Lung (tissue), 17 donors: ENCODE measurements at places on chromosomes 5 and 9. TPM values are rescaled to one million over a fixed set of nuclear protein-coding genes. Genes with fewer than 3 reads are reported as not detected.

- DNase-seq = no peak
- no peaks in the 10 kb centered on the region for H3K27me3 ChIP-seq
- H3K4me1 ChIP-seq = peaks cover 8% of the 10 kb centered on the region
- H3K36me3 ChIP-seq = no peaks in the 10 kb centered on the region
Observed at GRCh38 chr5:134246771-134247427, 21.0 kb upstream of the PPP2CA start.

DNA sequence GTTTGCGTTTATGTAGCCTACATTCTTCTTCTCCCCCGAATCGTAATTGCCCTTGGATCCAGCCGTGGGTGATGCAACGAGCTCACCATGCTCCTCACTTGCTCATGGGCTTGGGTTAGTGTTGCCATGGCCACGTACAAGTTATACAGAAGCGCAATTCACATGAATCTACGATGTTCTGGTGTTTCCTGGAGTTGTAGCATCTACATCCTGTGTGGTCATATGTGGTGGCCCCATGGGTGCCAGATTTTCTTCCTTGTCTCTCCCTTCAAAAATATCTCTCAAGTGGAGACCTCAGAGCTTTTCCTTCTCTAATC is 115.3 kb downstream of the TLE4 start:
- peaks cover 2% of the 10 kb centered on the region for H3K36me3 ChIP-seq
- no peak for DNase-seq
- H3K4me3 ChIP-seq = no peak overlapping the region
- no peaks in the 10 kb centered on the region for H3K4me1 ChIP-seq

DNA sequence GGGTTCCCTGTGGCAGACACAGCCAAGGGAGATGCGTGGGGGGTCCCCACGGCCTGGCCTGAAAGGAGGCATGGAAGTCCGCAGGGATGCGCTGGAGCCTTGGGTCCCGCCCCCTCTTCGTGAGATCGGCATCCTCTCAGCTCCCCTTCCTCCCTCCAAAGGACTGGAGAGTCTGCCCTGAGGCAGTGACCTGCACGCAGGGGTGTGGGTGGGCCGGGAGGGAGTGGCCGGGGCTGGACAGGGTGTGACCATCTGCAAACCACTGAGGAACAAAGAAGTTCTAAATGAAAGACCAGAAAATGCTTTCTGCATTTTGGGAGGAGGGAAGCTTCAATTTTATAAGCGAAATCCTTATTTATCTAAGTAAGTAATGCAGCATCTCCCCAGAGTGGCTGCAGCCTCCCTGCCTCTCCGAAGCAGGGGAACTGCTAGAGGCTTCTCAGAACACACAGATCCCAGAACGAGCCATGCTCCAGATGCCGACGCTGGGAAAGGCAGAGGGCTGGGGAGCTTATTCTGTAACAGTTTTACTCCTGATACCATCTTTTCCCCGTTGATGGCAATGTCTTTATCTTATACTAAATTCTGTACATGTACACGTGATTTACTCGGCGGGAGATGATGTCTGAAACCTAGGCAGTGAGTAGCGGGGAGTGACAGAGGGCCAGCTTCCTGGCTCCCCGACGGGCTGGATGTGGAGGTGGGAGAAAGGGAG is 221.7 kb downstream of the FANCC start:
- peaks cover 42% of the 10 kb centered on the region for H3K4me1 ChIP-seq
- H3K36me3 ChIP-seq = peaks cover 21% of the 10 kb centered on the region
- H3K27ac ChIP-seq = peak overlapping the region; percentile 86
- no peaks in the 10 kb centered on the region for H3K27me3 ChIP-seq
- DNase-seq = no peak

DNA sequence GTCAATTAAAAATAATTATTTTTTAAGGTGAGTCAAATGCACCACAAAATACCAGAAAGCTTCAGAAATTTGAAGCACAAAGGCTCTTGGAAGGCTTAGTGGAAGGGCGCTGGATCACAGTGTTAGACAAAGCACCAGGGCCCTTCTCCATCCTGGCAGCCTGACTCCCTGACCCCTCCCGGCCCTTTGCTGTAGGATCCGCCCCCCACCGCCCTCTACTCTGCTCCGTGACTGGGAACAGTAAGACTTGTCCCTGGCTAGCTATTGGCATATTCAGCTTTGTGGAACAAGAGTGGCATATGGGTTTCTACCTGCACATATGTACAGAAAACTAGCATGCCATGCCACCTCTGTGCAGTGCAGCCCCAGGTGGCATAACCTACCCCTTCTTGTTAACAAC is 222.1 kb downstream of the SYK start:
- H3K4me3 ChIP-seq = no peak overlapping the region
- DNase-seq = no peak
- H3K36me3 ChIP-seq = no peaks in the 10 kb centered on the region
- H3K4me1 ChIP-seq = no peaks in the 10 kb centered on the region

GRCh38 chr9:134600836-134601638 is 40.6 kb upstream of the COL5A1 start:
- no peaks in the 10 kb centered on the region for H3K36me3 ChIP-seq
- no peaks in the 10 kb centered on the region for H3K27me3 ChIP-seq
- no peak for DNase-seq

DNA sequence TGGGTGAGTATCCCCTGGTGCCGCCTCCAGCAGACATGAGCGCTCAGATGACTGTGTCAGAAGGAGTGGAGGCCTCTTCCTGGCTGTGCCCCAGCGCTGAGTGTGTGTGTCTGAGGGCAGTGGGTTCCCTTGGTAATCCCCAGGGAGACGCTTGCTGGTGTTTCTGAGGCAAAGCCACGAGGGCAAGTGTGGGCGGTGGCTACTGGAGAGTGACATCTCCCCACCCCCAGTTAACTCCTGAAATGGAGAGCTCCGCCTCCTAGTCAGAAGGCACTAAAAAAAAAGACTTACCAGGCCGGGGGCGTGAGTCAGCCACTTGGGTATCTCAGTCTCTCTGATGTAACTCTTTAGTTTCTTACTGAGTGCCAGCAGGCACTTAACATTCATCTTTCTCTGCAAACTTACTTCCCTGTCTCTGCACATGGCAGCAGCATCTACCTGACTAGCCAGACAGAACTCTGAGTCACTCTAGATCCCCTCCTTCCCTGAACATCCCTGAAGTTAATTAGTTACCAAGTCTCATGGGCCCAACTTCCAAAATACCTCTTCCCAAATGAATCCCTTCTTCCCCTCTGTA is 19.3 kb downstream of the ORM2 start:
- H3K4me1 ChIP-seq = no peaks in the 10 kb centered on the region

GRCh38 chr5:89034588-89034987 is 151.6 kb upstream of the MEF2C start:
- no peak overlapping the region for H3K27ac ChIP-seq
- no peaks in the 10 kb centered on the region for H3K27me3 ChIP-seq
- no peak for DNase-seq
- H3K4me1 ChIP-seq = no peaks in the 10 kb centered on the region

GRCh38 chr9:36764364-36765076 is 191.8 kb downstream of the MELK start:
- H3K4me1 ChIP-seq = no peaks in the 10 kb centered on the region
- no peak for DNase-seq
- peaks cover 4% of the 10 kb centered on the region for H3K27me3 ChIP-seq
- no peaks in the 10 kb centered on the region for H3K36me3 ChIP-seq
- no peak overlapping the region for H3K27ac ChIP-seq
- no peak overlapping the region for H3K4me3 ChIP-seq

DNA sequence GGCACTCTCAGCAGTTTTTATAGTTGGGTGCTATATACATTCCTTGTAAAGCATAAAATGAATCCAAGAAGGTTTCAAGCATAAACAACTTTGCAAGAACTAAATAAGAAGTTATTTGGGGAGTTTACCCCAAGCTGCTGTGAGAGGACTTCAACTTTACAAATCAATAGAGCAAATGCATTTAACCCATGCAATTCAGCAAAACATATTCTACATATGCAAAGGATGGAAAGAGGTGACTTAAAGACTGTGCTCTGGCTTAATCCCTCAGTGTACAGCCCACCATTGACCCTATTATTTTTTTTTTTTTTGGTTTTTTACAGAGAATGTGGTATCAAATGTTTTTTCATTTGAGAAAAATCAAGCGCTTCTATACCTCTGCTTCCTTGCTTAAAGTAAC is 736.5 kb downstream of the CETN3 start:
- H3K27me3 ChIP-seq = no peaks in the 10 kb centered on the region
- H3K4me3 ChIP-seq = no peak overlapping the region
- DNase-seq = no peak
- H3K4me1 ChIP-seq = no peaks in the 10 kb centered on the region
- no peaks in the 10 kb centered on the region for H3K36me3 ChIP-seq

- H3K27me3 ChIP-seq = no peaks in the 10 kb centered on the region
- H3K27ac ChIP-seq = no peak overlapping the region
- no peak overlapping the region for H3K4me3 ChIP-seq
Observed at GRCh38 chr5:143428155-143428554, 24.7 kb upstream of the NR3C1 start.

- no peak overlapping the region for H3K27ac ChIP-seq
- no peak overlapping the region for H3K4me3 ChIP-seq
- no peak for DNase-seq
Observed at GRCh38 chr9:91182429-91183225, 179.1 kb downstream of the AUH start.

- peaks cover 2% of the 10 kb centered on the region for H3K36me3 ChIP-seq
- H3K27me3 ChIP-seq = no peaks in the 10 kb centered on the region
- peak overlapping the region; percentile 77 for H3K27ac ChIP-seq
- H3K4me3 ChIP-seq = no peak overlapping the region
- peak; percentile 29 for DNase-seq
- H3K4me1 ChIP-seq = no peaks in the 10 kb centered on the region
Observed at GRCh38 chr9:121984726-121985402, 108.2 kb downstream of the TTLL11 start.

- H3K27ac ChIP-seq = no peak overlapping the region
- no peak overlapping the region for H3K4me3 ChIP-seq
- DNase-seq = no peak
- no peaks in the 10 kb centered on the region for H3K27me3 ChIP-seq
- no peaks in the 10 kb centered on the region for H3K36me3 ChIP-seq
Observed at GRCh38 chr5:130068101-130068500, 163.8 kb downstream of the CHSY3 start.

DNA sequence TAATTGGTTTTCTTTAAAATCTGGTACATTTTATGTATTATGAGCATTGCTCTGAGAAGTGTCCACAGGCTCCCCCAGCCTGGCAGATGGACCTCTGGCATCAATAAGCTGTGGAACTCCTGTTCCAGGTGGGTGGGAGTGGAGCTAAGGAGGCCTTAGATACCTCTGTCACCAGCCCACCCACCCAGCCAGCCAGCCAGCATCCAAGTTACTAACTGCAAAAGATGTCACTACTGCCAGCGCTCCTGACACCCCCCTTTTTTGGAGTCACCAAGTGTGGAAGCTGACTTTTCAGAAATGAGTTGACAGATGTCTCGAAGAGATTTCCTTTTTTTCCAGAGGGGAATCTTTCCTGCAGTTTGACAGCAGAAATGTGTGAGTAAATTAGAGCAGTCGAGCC is 111.2 kb downstream of the GALNT10 start:
- H3K36me3 ChIP-seq = peaks cover 11% of the 10 kb centered on the region
- no peak for DNase-seq
- H3K27ac ChIP-seq = no peak overlapping the region
- no peaks in the 10 kb centered on the region for H3K27me3 ChIP-seq

GRCh38 chr9:79111653-79112052 is 460.1 kb upstream of the TLE4 start:
- no peak for DNase-seq
- no peak overlapping the region for H3K4me3 ChIP-seq
- H3K27ac ChIP-seq = no peak overlapping the region
- H3K4me1 ChIP-seq = no peaks in the 10 kb centered on the region
- no peaks in the 10 kb centered on the region for H3K27me3 ChIP-seq
- no peaks in the 10 kb centered on the region for H3K36me3 ChIP-seq

DNA sequence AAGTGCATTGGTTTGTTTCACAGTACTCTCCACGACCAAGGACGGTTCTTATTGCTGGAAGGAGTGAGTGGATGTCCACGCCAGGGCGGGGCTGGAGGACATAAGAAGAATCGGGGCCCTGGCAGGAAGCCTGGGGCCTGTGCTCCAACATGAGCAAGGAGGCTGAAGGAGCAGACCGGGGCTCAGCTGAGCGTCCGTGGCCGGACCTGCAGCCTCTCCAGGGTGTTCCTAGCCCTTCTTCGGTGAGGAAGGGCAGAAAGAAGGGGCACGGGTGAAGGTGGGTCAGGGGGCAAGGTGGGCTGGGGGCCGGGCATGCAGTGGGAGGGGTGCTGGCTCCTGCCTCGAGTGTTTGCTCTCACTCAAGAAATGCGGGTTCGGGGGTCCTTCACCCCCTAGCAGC is 18.1 kb downstream of the FAM78A start:
- DNase-seq = no peak
- no peaks in the 10 kb centered on the region for H3K27me3 ChIP-seq

- H3K4me1 ChIP-seq = peaks cover 36% of the 10 kb centered on the region
- no peaks in the 10 kb centered on the region for H3K36me3 ChIP-seq
- no peaks in the 10 kb centered on the region for H3K27me3 ChIP-seq
- DNase-seq = peak; percentile 53
Observed at GRCh38 chr9:69996967-69997366, 46.7 kb upstream of the MAMDC2 start.

GRCh38 chr5:139828207-139828895 is 32.7 kb downstream of the PSD2 start:
- no peaks in the 10 kb centered on the region for H3K36me3 ChIP-seq
- H3K4me3 ChIP-seq = no peak overlapping the region
- peak; percentile 5 for DNase-seq
- no peak overlapping the region for H3K27ac ChIP-seq

DNA sequence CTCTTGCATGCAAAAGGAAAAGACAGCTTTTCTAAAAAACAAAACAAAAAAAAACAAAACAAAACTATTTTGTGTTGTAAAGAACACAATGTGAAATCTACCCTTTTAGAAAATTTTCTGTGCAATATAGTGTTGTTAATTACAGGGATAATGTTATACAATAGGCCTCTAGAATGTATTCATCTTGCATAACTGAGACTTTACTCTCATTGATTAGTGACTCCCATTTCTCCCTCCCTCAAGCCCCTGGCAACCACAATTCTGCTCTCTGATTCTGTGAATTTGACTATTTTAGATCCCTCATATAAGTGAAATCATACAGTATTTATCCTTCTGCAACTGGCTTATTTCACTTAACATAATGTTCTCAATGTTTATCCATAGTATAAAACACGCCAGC is 234.1 kb downstream of the TMEM161B start:
- no peak overlapping the region for H3K4me3 ChIP-seq
- H3K27ac ChIP-seq = no peak overlapping the region
- no peaks in the 10 kb centered on the region for H3K4me1 ChIP-seq
- no peak for DNase-seq
- no peaks in the 10 kb centered on the region for H3K27me3 ChIP-seq

- no peak overlapping the region for H3K4me3 ChIP-seq
- H3K4me1 ChIP-seq = no peaks in the 10 kb centered on the region
- DNase-seq = no peak
- no peaks in the 10 kb centered on the region for H3K27me3 ChIP-seq
Observed at GRCh38 chr5:163838738-163839137, 333.3 kb downstream of the MAT2B start.

GRCh38 chr5:142918959-142919635 is 148.9 kb downstream of the ARHGAP26 start:
- peaks cover 19% of the 10 kb centered on the region for H3K4me1 ChIP-seq
- H3K27me3 ChIP-seq = no peaks in the 10 kb centered on the region
- H3K4me3 ChIP-seq = no peak overlapping the region

Gene AQP3
- 181 TPM for total RNA-seq

Gene EXOSC3
- 60.8 TPM for total RNA-seq

Gene GPRIN1
- total RNA-seq = 0.97 TPM

Gene HTR1A
- 0.20 TPM for total RNA-seq

Gene KLHL3
- total RNA-seq = 6.8 TPM
